Activated CD4-positive, alpha-beta T cell treated with anti-CD3 and anti-CD28 coated beads for 1 hour (primary cell): ENCODE measurements at places on chromosomes 12 and 14.

- DNase-seq, result no peak
These were observed 145.4 kb upstream of the BMP4 start for GRCh38 chr14:54102051-54102456.

DNA sequence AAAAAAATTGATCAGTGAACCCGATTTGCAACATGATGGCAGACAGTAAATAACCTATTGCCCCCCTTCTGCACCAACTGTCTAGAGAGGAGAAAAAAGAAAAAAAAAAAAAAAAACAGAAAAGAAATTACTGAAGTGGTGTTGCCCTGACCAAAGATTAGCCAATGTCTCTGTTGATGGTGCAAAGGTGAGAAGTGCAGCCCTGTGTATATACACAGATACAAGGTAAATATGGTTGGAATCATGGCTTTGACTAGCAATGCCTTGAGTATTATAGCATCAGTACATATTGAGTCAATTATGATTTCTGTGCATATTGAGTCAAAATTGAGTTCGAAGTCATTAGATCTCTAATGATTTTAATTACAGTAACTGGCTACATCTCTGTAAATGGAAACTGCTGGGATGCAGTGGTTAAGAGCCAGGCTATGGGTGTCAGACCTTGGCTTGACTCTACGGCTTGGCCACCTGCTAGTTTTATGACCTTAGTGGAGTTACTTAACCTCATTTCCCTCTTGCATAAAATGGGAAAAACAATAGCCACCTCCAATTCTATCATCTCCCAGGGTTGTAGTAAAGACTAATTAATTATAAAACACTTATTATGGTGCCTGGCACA, 51.0 kb downstream of the EGLN3 start:
- no peak for DNase-seq

GRCh38 chr14:37278636-37279538, 81.2 kb downstream of the MIPOL1 start:
- DNase-seq, result no peak

DNA sequence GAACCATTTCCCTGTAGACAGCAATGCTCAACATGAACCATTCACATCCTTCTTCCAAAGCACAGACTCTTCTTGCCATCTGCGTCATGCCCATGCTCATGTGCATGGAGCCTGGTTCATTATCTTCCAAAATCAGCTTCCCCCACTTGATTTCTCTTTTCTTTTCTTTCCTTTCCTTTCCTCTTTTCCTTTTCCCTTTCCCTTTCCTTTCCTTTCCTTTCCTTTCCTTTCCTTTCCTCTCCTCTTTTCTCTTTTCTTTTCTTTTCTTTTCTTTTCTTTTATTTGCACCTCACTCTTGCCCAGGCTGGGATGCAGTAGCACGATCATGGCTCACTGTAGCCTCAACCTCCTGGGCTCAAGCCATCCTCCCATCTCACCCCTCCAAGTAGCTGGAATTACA, 37.5 kb downstream of the WIF1 start:
- DNase-seq, result no peak

- DNase-seq, result no peak
These were observed 340.5 kb downstream of the TMTC2 start for GRCh38 chr12:83027021-83027723.

- DNase-seq, result no peak
These were observed 6.4 kb upstream of the ASCL1 start for GRCh38 chr12:102950950-102951619.
